ENCODE measurements at places on chromosomes 13 and 19. TPM values are rescaled to one million over a fixed set of nuclear protein-coding genes. Genes with fewer than 3 reads are reported as not detected.

DNA sequence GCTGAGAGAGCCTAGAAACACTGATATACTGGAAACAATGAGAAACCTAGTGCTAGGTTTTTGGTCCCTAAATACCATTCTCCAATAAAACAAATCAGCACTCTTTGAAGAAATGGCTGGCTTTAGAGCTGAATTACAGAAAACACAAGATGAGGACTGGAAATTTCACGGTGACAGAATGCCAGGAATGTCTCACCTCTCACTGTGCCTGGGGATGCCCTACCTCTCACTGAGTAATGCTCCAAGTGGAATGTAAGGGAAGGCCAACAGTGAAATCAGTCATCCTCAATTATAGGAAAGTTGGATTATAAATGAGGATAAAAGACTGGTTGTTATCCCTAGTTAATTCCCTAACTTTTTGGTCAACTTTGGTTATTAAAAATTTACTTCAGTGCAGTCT, 259.0 kb downstream of the NALCN start:
- no peak overlapping the region for H3K27ac ChIP-seq
- no peaks in the 10 kb centered on the region for H3K4me1 ChIP-seq
- H3K4me3 ChIP-seq: no peak overlapping the region
- no peaks in the 10 kb centered on the region for H3K27me3 ChIP-seq
- H3K36me3 ChIP-seq: no peaks in the 10 kb centered on the region
- peak; percentile 42 for DNase-seq

DNA sequence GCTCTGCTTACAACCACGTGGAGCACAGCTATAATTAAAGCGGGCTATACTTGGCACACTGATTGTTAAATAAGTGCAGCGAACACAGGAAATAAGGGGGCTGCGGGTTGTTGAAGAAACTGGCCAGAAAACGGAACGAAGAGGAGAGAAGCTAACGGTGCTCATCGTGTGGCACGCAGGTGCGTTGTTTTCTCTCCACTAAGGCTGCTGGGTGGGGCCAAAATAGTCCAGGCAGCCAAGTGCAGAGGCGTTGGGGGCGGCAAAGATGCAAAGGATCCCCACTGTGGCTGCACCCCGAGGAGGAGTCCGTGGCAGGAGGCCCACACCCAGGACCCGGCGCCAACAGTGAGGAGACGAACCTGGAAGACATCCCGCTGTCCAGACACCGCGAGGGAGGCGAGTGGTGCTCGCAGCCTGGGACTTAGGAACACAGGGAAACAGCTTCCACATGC, 8.1 kb upstream of the ARL11 start:
- no peaks in the 10 kb centered on the region for H3K4me1 ChIP-seq
- no peaks in the 10 kb centered on the region for H3K36me3 ChIP-seq
- DNase-seq: no peak
- H3K27ac ChIP-seq: no peak overlapping the region

DNA sequence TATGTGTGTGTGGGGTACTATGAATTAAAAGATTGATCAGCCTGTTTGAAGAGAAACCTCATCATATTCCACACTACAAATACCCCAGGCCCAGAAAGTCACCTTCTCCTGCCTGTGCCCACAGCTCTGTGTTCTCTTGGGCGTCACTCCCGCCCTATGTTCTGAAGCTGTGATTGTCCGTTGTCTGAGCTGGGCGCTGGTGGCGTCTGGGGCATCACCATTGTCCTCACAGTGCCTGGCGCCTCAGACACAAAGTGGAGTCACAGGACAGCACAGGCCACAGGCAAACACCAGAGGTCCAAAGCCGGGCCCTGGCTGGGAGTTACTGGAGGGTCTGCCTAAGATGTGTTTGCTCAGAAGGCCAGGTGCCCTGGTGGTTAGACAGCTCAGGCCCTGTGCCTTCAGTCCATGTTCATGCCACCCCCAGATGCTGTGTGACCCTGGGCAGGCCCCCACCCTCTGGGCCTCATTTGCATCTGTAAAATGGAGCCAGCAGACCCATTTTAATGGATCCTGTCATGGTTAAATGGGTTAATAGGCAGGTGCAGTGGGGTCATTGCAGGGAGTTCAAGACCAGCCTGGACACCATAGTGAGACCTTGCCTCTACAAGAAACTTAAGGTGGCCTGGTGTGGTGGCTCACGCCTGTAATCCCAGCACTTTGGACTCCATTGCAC, 34.5 kb downstream of the DNM2 start:
- no peak overlapping the region for H3K27ac ChIP-seq
- no peaks in the 10 kb centered on the region for H3K27me3 ChIP-seq
- DNase-seq: no peak
- H3K4me3 ChIP-seq: no peak overlapping the region

GRCh38 chr19:45607071-45608029, 5.3 kb upstream of the GPR4 start:
- H3K27ac ChIP-seq: no peak overlapping the region
- H3K4me3 ChIP-seq: peak overlapping the region; percentile 35
- peaks cover 11% of the 10 kb centered on the region for H3K4me1 ChIP-seq
- H3K36me3 ChIP-seq: peaks cover 5% of the 10 kb centered on the region

- DNase-seq: peak; percentile 34
- peaks cover 22% of the 10 kb centered on the region for H3K27me3 ChIP-seq
- no peaks in the 10 kb centered on the region for H3K36me3 ChIP-seq
- H3K27ac ChIP-seq: no peak overlapping the region
Measured at GRCh38 chr19:55165952-55166529, 372 bp downstream of the DNAAF3 start.

GRCh38 chr13:67366533-67366932, 136.4 kb upstream of the PCDH9 start:
- DNase-seq: no peak
- H3K27me3 ChIP-seq: no peaks in the 10 kb centered on the region
- peaks cover 11% of the 10 kb centered on the region for H3K4me1 ChIP-seq
- no peak overlapping the region for H3K4me3 ChIP-seq

- no peak overlapping the region for H3K27ac ChIP-seq
- peaks cover 34% of the 10 kb centered on the region for H3K4me1 ChIP-seq
- DNase-seq: no peak
- H3K4me3 ChIP-seq: no peak overlapping the region
- H3K27me3 ChIP-seq: no peaks in the 10 kb centered on the region
- H3K36me3 ChIP-seq: peaks cover 37% of the 10 kb centered on the region
Measured at GRCh38 chr19:4693078-4693350, 22.9 kb upstream of the MYDGF start.

Gene CBY2
- not detected for total RNA-seq

Gene HIF3A
- total RNA-seq: 12.6 TPM

All from astrocyte (in vitro differentiated cells and primary cell).